ENCODE measurements at places on chromosomes 5 and 9.

DNA sequence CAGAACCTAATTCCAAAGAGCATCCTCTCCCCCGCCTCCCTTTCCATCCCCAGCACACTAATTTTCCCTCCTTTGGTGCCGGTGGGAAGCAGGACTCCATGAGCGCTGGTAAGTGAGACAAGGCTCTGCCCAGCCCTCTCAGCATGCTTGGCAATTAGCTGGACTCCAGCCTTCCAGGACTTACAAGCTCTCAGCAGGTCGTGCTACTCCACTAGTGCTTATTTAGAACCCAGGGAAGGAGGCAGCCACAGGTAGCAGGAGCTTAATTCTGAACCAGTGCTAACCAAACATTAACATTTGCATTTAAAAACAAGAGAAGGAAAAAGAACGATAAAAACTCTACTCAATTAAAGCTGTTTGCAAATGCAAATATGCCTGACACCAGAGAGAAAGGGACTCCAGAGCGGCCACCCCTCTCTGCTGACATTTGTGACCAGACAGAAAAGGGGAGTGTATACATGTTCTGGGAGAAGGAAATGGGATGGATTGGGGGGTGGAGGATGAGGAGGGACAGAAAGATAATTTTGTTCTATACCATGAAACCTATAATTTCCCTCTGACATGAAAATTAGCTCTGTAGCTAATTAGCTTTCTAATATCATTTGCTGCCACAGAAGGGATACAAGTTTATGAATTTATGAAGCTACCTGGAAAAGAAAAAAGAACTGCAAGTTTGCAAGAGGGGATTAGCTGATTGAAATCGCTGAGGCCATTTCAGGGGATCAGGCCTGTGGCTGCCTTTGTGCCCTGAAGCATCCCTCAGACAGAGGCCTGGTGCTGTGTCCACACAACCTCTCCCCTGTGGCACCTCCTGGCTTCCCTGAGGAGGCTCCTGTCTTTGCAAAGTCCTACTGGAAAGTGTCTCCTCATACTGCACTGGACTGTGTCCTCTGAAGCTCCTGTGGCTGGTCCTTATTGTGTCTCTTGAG lies 266.3 kb downstream of the SEC61B start:
- DNase-seq, result no peak

DNA sequence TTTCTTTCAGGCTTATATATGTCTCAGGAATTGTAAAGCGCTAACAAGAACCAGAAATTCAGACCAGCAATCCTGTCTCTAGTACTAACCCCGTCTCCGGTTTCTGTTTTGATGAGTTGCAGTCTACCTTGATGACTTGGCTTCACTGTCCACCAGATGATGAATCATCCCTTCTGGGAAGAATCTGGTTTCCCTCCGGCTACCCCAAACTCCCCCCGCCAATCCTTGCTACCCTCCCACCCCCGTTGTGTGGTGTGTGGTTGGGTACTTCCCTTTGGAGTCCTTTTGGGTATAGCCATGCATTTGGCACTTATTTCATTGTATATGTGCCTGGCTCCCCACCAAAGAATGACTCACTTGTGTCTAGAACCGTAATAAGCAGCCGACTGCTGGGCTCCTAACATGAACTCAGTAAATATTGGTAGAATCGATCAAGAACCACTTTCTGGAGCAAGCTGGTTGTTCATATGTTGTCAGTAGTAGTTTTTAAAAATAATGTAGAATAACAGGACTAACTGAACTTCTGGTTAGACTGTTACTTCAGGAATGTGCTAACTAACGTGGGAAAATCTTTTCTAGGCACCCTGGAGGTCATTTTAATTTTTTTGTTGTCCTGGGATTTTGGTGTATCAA lies 8.3 kb upstream of the TGFBI start:
- peak; percentile 40 for DNase-seq

GRCh38 chr5:58043032-58043945 lies 416.6 kb downstream of the PLK2 start:
- no peak for DNase-seq

DNA sequence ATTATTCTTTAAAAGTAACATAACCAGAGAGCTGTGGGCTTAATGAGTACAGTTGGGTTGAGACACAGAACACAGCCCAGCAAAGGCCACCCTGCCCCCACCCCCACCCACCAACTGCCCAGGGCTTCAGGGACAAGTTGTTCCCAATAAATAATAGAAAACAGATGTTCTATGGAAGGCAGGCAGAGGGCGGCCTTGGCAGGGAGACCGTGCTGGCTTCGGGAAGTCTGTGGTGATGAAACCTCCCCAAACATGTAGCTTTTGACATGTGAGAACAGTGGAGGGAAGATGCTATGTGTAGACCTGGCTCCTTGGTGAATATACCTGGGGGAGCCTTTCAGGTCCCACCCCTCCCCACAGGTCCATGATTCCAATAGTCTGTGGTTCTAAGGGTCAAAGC lies 10.0 kb downstream of the TRAF1 start:
- DNase-seq, result no peak

- no peak for DNase-seq
These were observed 214.3 kb downstream of the C9orf50 start for GRCh38 chr9:129406278-129407225.

- no peak for DNase-seq
These were observed 132.4 kb downstream of the ROR2 start for GRCh38 chr9:91817493-91818224.

DNA sequence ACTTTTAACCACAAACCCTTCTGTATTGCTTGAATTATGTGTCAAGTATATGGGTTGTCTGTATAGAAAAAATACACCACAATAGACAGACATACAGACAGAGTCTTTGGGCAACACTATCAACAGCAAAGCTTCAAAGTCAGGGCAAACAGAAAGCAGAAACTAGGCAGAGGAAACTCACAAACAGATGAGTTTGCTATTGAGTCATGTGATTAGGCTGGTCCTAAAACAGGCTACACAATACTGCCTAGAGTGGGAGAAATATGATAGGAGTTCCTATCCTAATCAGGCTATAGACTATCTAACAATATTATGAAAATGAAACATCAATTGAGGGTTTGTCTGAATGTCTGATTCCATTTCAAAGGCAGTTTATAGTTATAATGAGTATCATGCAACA lies 156.4 kb downstream of the EDIL3 start:
- no peak for DNase-seq

DNA sequence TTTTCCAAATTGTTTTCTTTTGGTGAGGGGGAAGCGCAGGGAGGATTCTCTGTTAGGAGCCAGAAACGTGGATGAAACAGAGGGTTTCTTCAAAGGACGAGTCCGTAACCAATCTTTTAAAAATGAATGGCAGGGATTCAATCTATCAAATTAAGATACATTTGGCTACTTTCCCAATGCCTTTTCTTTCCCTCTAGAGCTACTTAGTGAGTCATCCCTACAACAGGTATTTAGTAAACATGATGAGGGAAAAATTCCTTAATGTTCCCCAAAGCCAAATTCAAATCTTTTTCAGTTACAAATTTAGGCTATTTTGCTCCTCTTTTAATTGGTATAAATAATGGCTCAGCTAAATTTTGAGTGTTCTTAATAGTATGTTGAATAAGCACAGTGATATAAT lies 366.4 kb upstream of the RIOK2 start:
- no peak for DNase-seq

DNA sequence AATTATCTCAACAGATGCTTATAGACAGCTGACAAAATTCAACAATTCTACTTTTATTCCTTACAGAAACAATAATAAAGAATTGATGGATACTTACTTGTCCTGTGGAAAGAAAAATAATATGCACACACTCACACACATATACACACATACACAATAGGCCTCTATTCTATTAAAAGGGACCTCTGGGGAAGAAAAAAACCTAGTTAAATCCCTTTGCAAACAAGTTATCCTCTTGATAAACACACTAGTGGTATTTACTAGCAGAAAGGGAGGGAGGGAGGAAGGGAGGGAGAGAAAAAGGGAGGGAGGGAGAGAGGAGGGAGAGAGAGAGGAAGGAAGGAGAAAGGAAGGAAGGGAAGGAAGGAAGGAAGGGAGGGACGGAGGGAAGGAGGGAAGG lies 486.4 kb downstream of the HINT1 start:
- DNase-seq, result no peak

DNA sequence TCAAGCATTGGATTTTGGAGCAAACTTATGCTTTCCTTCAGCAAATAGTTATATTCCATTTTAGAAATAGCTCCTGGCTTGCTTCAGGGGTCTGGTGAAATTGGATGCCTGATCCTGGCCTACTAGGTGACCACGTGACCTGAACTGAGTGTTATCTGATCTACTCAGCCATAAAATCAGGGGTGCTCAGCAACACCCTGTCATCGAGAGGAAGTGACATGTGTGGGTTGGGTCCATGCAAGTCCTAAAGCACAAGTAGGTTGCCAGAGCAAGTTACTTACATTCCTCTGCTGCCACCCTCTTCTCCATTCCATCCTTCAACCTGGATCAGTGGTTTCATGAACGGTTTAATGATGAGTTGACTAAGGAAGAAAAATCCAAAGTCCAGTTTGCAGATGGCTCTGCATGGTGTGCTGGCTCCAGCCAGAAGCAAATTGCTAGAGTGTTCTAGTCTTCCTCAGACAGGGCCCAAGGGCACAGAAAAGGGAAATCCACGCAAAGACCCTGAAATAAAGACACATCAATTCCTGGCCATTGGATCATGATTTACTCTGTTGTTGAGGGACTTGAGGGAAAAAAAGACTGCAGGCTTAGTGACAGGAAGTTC lies 2.8 kb upstream of the FAM193B start:
- no peak for DNase-seq

- DNase-seq, result no peak
These were observed 62.5 kb upstream of the CXCL14 start for GRCh38 chr5:135641319-135641718.

DNA sequence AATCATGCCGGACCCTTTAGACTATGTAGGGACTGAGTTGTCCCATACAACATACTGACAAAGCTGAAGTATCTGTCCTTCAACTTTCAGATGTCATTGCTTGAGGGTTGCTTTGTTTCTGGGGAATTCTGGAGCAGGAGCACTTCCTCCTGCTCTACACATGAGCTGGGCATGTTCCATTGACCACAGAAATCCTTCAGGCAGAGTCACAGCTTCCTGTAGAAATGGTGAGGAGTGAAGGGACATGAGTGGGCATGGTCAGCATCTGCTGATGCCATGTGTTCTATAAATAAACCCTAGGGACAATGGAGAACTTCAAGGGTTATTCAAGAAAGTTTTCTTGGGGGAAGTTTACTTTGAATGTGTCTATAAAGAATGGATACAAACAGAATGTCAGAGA lies 296.6 kb upstream of the FBXL7 start:
- DNase-seq, result no peak

GRCh38 chr5:123097483-123097870 lies 8.4 kb downstream of the PRDM6 start:
- no peak for DNase-seq

DNA sequence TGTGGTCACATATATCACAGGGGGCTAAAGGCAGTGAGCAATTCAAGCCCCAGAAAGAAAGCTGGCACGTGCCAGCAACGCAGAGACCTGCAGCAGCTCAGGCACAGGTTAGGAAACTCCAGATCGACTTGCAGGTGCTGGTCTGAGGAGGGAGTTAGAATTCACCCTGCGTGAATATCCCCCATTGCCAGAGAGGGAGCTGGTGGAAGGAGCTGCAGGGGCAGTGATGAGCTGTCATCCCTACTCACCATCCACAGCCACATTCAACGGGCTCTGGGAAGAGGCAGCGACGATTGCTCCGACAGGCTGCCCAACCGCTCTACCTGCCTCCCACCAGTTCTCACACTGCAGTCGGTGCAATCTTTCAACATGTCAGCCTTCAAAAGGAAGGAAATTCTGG lies 40.8 kb upstream of the CLK4 start:
- no peak for DNase-seq

DNA sequence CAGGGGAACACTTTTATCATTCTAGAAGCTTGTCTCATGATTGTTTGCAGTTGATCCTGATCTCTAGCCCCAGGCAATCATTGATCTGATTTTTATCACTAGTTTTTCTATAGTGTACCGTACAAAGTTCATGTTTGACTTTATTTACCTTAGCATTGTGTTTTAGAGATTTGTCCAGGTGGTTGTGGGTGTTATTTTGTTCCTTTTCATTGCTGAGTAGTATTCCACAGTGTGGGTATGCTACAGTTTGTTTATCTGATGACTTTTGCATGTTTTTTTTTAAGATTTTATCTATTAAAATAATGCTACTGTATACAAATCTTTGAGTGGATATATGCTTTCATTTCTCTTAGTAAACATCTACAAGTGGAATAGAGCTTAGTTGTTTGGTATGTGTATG lies 26.2 kb downstream of the ZNF131 start:
- DNase-seq, result no peak

- DNase-seq, result peak; percentile 83
These were observed 19.6 kb downstream of the QSOX2 start for GRCh38 chr9:136225748-136226679.

GRCh38 chr9:116757030-116757429 lies 69.9 kb downstream of the TRIM32 start:
- no peak for DNase-seq

DNA sequence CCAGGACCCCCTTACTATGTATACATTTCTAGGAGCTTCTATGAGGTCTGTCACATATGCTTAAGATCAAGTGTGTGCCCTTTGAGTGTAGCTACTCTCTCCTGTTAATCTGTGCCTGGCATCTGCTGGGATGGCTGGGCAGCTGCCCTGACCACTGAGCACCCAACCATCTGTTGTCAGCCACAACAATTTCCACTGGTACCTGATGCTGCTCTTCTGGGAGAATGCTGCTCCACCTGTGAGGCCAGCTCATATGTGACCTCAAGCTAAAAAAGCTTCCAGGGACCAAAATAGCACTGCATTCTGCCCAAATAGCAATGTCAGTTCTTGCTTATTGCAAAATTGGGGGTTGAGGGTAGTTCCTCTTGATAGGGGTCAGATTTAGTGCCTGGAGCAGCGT lies 595.6 kb downstream of the RAB3C start:
- DNase-seq, result no peak

- DNase-seq, result no peak
These were observed 532.5 kb downstream of the RAB3C start for GRCh38 chr5:59115345-59115744.

GRCh38 chr5:179755022-179755421 lies 22.4 kb downstream of the MAML1 start:
- no peak for DNase-seq

- DNase-seq, result no peak
These were observed 705 bp downstream of the SEPTIN8 start for GRCh38 chr5:132776131-132776937.

DNA sequence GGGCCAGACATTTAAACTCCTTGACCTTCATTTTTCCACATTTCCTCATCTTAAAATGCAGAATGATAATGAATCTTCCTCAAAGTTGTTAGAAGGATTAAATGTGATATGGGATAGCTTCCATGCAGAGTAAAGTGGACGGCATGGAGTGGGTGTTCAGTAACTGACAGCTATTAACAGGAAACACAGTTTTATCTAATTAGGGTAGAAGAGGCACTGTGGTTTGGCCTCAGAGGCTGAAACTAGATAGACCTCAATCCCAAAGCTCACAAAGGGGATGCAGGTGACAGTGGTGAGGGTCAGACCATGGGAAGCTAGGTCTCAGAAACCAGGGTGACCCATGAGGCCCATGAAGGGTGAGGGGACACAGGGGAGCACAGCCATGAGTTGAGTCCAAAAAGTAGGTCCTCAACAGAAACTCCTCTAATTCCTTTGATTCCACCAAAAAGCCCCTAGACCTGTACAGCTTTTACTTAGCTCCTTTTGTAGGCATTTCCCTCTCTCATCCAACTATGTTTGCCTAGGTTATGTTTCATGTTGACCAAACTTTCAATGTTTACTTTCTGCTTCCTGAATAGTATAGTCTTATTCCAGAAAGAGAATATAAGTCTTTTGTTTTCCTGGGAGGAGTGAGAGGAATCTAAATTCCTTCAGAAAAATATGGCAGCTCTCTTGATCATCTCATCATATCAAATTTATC lies 27.9 kb upstream of the GLDC start:
- no peak for DNase-seq

- DNase-seq, result no peak
These were observed 35.5 kb upstream of the FTMT start for GRCh38 chr5:121816164-121816563.
